ENCODE measurements at places on chromosomes 6 and 20.
A peak's percentile ranks its signal among the peaks of the same experiment; 100 is the strongest.

DNA sequence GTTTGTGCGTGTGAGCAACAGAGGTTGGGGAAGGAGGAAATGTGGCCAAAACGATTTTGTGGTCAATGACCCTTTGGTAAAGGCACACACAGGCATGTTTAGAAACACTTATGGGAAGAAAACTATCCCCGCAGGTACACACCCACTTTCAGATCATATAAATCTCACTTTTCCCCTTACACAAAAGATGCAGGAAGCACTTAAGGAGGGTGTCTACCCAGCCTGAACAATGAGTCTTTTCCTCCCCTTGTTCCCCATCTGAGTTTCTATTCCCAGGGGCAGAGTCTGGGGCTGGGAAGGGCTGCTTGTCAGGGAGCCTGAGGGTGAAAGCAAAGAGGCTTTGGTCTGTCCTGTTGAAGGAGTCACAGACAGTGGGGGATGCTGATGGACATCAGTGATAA, 193.2 kb upstream of the SALL4 start:
- DNase-seq: no peak

DNA sequence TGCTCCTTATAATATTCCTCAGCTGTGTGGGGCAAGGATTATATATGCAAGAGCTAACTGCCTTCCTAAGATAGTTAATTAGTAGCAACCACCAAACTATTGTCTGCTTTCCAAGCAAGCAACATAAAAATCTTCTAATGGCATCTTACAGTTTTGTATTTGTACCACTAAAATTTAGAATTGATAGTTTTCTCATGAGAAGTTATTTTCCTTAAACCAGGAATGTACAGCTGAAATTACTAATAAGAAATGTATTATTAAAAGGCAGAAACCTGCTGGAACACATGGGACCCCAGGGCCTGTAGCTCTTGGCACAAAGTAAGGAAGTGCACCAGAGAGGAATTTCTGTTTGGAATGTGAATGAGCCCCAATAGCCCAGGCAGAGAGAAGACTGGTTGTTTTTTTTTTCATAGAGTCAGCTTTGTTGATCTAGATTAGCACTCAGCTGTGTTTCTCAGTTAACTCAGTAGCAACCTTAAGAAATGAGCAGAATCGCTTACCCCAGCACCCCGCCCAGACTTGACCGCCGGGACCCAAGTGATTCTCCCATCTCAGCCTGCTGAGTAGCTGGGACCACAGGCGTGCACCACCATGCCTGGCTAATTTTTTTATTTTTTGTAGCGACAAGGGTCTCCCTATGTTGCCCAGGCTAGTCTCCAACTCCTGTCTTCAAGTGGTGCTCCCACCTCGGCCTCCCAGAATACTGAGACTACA, 2.6 kb downstream of the MGME1 start:
- no peak for DNase-seq

DNA sequence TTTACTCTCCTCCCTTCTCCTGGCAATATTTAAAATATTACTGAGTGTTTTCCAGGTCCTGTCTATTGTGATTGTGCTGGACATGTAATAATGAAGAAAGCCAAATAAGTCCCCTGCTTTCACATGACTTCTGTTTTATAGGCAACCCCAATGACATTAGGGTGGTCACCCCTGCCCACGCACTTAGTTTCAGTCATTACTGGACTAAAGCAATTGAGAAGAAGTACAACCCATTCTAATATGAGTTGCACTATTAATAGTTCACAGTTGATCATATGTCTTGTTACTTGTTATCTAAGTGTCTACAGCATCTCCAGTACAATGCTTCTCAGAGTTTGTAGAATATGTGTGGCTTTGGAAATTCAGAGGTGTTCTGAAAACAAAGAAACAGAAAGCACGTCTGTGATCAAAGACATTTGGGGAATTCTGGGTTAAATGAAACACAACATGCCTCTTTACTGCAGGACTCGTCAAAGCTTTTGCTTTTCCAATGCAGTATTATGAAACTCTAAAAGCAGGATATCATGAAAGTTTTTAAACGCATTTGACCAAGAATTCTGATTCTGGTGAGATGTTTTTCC, 789.5 kb downstream of the DHX35 start:
- DNase-seq: no peak

DNA sequence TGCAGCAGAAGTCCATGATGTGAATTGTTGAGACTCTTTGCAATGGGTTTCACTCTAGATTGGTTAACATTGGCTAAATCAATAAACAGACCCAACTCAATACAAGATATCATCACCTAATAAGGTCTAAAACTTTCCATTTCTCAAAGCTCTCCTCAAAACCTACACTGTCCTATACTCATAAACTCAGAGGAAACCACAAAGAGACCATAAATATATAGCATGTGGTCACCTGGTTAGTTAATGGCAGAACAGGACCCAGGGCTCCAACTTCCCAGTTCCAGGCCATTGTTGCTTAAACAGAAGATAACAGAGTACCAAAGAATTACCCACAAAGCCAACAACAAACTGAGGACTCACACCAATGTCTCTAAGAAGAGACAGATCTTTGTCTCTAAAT, 12.0 kb downstream of the RTN4IP1 start:
- DNase-seq: no peak

GRCh38 chr20:933029-933428, 16.9 kb upstream of the ANGPT4 start:
- no peak for DNase-seq

DNA sequence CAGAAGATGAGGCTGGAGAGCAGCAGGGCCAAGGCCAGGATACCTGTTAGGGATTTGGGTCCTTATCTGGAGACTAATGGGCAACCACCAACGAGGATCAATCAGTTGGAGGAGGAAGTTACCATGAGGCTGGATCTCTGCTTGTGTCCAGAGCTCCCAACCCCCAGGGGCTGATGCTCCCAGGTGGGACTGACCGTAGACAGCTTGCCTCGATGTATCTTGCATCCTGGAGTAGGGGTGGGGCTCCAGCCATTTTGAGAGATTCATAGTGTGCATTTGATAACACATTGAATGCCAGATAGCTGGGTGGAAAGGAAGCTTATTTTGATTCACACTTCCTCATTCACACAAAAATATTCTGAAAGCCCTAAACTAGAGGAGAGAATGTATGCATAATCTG, 4.6 kb upstream of the RFPL4B start:
- DNase-seq: no peak

GRCh38 chr6:89711801-89712200, 73.3 kb upstream of the LYRM2 start:
- no peak for DNase-seq

DNA sequence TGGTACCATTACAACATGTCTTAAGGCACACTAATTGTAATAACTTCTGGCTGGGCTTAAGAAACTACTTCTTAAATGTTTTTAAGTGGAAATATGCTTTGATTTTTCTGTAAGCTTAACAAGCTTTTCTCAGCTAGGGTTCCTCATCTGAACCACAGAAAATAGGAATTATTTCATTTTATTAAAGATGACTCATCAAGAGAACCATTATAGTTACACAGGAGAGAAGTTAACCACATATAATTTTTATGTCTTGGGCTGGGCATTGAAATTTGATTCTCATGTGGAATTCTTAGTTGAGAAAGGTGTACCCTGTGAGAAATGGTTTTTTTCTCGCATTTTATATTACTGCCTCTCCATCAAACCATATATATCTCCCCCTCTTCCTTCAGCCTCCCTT, 75.1 kb downstream of the QKI start:
- DNase-seq: no peak

GRCh38 chr6:24357336-24358218, at the start of gene DCDC2:
Gene DCDC2 (minus strand): TSS chr6:24358059. CDS start chr6:24357750, 309 bp downstream.
- DNase-seq: peak; percentile 52

DNA sequence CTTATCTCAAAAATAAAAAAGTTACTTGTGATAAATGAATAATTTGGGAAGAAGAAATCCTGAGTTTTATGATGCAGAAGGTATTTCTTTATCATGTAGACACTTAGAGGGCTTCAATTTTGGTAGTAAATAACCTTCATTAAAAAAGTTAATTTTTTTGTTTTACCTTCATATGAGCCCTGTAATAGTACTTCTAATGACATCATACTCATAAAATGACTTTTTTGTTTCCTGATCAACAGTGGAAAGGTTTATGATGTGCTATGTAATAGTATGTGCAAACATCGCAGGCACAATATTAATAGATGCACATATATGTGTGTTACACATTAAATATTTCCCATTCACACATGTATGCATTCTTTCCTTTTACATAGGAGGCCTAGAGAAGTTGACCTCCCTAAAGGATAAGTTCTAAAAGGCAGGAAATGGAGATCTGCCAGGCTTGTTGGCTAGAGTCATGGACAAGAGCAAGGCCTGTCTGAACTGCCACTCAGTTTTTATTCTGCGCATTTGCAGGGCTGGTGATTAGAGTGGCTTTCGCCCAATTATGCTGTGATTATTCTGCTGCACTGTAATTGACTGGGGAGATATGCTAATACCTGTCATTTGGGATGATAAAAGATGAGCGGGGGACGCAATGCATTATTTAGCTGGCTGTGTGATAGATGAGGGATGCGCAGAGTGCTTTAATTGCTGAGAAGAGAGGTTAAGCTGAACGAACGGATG, 272.6 kb downstream of the TMEM242 start:
- no peak for DNase-seq

DNA sequence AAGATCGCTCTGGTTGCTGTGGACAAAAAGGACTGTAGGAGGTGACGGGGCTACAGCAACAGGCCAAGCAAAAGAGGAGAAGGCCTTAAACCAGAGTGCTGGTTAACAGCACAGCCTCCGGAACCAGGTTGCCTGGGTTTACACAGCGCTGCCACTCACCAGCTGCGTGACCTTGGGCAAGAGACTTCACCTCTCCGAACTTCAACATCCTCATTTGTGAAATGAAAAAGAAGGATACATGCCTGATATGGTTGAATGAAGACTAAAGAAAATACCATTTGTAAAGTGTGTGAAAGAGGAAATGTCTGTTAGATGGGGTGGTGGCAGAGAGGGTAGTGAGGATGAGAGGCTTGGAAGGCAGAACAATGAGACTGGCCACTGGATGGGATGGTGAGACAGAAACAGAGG, 44.9 kb downstream of the PREX1 start:
- no peak for DNase-seq

GRCh38 chr6:110946498-110946897, 12.0 kb upstream of the GTF3C6 start:
- no peak for DNase-seq

DNA sequence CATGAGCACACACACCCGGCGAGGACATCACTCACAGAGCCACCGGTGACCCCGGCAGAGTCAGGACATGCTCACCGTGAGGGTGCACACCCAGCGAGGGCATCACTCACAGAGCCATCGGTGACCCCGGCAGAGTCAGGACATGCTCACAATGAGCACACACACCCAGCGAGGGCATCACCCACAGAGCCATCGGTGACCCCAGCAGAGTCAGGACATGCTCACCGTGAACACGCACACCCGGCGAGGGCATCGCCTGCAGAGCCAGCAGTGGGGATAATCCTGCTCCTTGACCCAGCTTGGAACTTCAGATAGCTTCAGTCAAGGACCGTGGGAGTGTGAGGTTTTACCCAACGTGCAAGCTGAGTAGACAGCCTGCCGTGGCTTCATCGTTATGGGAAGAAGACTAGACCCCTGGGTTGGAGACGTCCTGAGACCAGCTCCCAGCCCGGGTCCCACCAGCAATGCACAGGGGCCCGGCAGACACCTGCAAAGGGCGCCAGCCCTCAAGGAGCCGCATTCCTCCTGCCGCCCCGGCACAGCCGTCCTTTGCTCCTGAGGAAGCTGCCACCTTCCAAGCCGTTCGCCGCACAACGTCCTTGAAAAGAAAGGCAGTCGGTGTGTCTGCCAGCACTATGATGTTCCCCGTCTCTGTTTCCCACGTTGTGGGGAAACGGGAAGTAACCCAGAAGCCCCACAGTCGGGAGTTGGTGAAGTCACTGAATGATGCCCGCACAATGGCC, 192.3 kb downstream of the DLL1 start:
- no peak for DNase-seq

GRCh38 chr6:24631671-24632070, 14.3 kb downstream of the KIAA0319 start:
- DNase-seq: no peak

DNA sequence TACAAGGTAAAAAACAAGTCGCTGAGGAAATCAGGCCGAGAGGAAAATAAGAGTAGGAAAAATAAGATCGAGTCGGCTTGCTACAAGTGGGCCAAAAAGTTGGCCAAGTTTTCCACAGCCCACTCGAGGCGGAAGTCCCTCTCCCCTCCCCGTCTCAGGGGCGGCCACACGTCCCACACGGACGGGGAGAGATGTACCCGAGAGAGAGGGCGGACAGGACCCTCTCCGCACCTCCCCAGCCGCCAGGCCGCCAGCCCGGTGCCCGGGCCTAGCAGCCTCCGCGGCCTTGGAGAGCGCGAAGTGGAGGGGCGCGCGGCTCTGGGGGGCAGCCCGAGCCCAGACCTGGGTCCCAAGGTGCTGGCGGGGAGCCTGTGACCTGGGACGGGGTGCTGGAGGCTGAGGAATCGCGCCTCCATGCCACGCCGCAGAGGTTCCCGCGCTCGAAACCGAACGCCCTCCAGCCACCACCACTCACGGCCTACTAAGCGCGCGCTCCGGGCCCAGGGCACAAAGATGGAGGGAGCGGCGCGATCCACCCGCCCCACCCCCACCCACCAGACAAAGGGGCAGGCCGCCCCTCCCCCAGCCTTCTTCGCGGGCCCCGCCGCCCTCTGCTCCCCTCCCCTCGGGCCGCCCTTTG, 1.9 kb upstream of the HMGA1 start:
- DNase-seq: no peak

DNA sequence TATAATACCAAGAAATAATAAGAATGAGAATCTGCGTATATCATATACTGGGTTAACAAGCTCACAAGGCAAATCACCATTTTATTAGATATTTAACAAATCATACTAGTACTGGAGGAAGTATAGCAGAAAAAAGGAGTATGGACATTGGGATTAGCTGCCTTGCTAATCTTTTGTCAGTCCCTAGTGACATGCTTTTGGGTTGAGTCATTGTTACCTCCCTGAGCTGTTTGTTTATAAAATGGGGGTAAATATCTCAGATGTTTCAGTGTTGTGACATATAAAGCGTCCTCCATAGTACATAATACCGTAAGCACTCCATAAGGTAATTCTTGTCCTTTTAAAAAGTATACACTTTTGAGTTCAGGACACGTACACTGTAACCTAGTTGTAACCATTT, 107.0 kb downstream of the ESR1 start:
- no peak for DNase-seq

DNA sequence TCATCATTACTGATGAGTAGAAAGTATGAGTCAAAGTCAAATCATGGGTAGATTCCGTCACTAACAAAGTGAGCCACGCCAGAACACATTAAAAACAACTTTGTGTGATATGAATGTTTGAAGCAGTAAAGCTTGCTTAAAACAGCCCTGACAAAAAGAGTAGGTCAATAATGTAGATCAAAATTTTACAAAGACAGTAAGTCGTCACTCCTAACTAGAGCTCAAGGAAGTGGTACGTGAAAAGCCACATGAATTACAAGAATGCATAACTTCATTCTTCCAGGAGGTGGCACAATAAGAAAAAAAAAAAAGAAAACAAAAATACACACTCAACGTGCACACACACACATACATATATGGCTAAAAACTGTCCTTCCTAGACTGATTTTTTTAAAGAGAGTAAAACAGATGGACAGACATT, 69.9 kb downstream of the HACE1 start:
- no peak for DNase-seq

- no peak for DNase-seq
Measured at GRCh38 chr6:84050408-84050807, 16.8 kb downstream of the MRAP2 start.

Data from CD4-positive, alpha-beta T cell treated with Interleukin-17A for 4 hours (primary cell).